AG08395 (cell line): ENCODE measurements at places on chromosomes 4 and X.

GRCh38 chr4:104763554-104764222 is 269.0 kb upstream of the CXXC4 start:
- DNase-seq = no peak

- no peak for DNase-seq
These were observed 63.4 kb downstream of the PTTG2 start for GRCh38 chr4:38023347-38024205.

- DNase-seq = no peak
These were observed 2.7 kb downstream of the SPINK2 start for GRCh38 chr4:56818797-56819196.

DNA sequence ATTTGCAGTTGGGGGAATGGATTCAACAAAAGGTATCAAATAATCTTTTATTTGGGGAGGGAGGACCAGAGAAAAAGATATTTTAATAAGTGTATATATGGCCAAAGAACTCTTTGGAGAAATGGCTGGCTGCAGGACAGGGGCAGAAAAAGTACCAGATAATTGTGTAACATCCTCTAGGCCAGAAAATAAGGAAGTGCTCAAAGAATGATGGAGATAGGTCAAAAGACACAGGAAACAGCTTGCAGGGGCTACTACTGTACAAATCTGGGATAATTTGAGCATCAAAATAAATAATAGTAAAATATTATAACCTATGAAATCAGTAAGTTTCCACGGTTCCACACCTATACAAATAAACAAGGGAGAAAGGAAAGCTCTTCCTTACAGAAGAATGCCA is 34.8 kb downstream of the KLHL5 start:
- no peak for DNase-seq
